Caco-2 (cell line): ENCODE measurements at places on chromosomes 13 and 19. TPM values are rescaled to one million over a fixed set of nuclear protein-coding genes. Genes with fewer than 3 reads are reported as not detected.
A peak's percentile ranks its signal among the peaks of the same experiment; 100 is the strongest.

GRCh38 chr13:29844441-29844840 lies 6.0 kb downstream of the UBL3 start:
- no peak for DNase-seq

GRCh38 chr19:2477141-2477710 lies 1.3 kb downstream of the GADD45B start:
- DNase-seq, result no peak

- no peak for DNase-seq
Observed at GRCh38 chr19:55486043-55486970, 1.3 kb downstream of the NAT14 start.

DNA sequence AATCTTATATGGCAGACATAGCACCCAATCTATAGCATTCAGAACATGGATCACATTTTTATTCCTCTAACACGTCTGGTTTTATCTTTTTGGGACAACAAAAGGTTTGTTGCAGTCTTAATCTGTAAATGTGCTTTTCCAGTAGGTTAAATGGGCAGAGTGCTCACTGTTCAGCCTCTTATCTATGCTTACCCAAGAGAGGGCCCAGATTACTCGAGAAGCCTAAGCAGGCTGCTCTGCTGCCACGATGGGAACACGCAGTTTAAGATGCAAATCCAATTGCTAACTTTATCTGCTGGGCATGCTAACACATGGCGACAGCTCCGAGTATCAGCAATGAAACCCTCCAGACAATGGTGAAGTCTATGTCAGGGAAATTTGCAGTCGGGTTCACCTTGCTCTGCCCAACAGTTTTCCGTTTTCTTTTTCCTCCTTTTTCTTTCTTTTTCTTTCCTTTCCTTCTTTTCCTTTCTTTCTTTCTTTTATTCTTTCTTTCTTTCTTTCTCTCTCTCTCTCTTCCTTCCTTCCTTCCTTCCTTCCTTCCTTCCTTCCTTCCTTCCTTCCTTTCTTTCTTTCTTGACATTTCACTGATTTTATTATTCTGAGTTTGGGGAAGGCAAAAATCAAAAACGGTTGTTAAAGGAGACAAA lies 115.3 kb downstream of the RBM26 start:
- DNase-seq, result no peak

- no peak for DNase-seq
Observed at GRCh38 chr19:4635754-4636116, 3.6 kb upstream of the TNFAIP8L1 start.

- peak; percentile 88 for DNase-seq
Observed at GRCh38 chr19:56142087-56142787, 1.1 kb downstream of the ZNF444 start.

GRCh38 chr19:47681936-47682335 lies 31.3 kb upstream of the EHD2 start:
- DNase-seq, result no peak

- DNase-seq, result no peak
Observed at GRCh38 chr19:38538386-38538785, 79.4 kb downstream of the MAP4K1 start.

GRCh38 chr19:33785795-33786194 lies 10.9 kb upstream of the KCTD15 start:
- no peak for DNase-seq

DNA sequence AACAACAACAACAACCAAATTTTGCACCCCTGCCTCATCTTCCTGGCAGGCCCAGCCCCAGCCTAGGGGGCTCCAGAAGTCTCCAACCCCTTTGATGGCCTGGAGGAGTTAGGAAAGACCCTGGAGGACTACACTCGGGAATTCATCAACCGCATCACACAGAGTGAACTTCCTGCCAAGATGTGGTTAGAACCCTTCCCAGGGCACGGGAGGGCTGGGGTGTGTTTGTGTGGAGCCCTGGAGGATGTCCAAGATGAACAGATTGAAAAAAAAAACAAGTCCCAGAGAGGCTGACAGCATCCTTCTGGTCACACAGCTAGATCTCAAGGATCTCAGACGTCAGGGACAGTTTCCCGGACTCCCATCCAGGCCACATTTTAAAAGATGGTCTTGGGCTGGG lies 13.3 kb downstream of the APOC1 start:
- no peak for DNase-seq

DNA sequence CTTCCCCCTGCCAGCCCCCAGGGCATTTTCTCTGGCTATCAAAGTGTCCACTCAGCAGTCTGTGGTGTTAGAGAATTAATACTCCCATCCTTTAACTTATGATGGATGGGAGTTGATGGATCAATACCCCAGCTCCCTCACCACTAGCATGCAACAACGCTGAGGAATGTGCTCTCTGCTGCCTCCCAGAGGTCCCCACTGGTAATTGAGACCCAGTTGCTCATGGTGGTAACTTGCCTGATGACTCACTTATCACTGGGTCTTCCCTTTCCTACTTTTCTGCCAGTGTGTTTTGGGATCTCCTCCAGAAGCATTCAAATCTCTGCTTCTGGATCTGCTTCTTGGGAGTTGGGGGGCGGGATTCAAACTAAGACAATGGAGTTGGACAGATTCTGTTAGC lies 20.3 kb upstream of the CACNA1A start:
- no peak for DNase-seq

DNA sequence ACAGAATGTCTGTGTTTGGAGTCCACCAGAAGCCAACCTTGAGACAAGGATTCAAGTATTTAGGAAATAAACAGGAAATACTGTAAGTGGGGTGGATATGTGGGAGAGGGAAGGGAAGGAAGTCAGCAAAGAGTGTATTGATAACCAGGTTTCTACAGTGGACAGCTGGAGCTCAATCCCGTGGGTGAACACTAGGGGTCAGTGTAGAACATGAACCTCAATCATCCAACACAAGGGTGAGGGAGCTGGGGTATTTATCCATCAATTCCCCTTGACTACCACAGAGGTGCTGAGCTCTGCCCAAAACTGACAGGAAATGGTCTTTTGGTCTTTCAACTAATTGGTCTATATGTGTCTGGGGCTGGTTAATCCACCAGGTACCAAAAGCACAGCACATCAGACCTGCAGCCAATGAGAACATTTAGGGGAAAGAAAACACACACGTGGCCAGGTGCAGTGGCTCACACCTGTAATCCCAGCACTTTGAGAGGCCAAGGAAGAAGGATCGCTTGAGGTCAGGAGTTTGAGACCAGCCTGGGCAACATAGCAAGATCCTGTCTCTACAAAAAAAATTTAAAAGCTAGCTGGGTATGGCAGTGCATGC lies 5.6 kb upstream of the SYDE1 start:
- DNase-seq, result peak; percentile 48

DNA sequence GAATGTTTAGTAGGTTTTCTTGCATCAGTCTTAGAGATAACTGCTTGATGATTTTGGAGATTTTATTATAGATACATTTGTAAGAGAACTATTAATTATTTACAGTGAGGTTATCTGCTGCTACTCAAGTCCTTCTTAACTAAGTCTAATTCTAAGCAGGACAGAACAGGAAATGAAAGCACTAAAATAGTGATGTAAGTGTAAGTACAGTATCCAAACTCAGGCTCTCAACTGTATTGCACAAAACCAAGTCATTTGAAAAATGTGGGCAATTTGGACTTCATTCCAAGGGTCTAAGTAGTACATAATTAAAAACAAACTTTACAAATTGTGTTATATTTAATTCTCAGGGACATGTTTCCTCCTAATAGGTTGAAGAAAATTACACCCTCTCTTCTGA lies 417.1 kb downstream of the ITGBL1 start:
- DNase-seq, result no peak

- no peak for DNase-seq
Observed at GRCh38 chr13:44040818-44041100, 161.1 kb downstream of the LACC1 start.

GRCh38 chr13:79352107-79352506 lies 53.9 kb downstream of the RBM26 start:
- DNase-seq, result no peak

DNA sequence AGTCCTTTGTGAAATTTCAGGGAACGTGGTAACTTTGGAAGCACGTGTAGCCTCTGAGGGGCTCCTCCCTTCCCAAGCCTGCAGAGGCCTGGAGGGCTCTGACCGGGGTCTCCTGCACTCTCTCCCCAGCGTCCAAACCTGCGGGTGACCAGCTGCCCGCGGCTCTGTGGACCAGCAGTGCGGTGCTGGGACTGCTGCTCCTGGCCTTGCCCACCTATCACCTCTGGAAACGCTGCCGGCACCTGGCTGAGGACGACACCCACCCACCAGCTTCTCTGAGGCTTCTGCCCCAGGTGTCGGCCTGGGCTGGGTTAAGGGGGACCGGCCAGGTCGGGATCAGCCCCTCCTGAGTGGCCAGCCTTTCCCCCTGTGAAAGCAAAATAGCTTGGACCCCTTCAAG lies 2.7 kb upstream of the TPGS1 start:
- no peak for DNase-seq

DNA sequence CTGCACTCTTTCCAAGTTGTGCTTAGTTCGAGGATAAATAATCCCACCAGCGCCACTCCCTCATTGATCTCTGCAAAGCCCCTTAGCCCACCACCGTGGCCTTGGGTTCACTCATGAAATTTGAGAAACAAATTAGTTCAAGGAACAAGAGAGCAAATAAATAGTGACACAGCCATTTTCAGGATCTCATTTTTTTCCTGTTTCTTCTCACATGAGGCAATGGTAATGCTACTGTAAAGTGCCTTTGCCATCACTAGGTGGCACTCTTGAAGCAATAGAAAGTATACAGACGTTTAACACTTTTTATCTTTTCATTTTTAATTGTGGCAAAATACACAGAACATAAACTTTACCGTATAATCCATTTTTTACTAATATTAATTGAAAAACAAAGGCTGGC lies 76.8 kb upstream of the ZNF835 start:
- no peak for DNase-seq

- DNase-seq, result no peak
Observed at GRCh38 chr19:55344444-55344843, 4.8 kb downstream of the KMT5C start.

- DNase-seq, result no peak
Observed at GRCh38 chr13:68128297-68128915, 898.3 kb upstream of the PCDH9 start.

DNA sequence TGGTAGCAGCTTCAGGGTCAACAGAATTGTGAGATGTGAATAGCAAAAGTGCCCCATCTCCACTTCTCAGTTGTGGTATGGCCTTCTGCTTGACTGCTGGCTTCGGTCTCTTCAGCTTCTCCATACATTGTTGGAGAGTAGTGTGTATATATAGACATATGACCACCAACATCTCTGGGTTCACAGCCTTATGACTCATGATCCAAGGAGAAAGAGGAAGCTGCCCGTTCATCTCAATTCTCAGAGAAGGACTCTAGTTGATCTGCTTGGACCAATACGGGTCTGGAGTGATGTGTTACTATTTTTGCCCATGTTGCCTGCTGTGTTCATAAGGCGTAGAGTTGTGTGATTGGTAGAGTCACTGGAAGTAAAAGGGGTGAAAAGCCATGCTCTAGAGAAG lies 3.6 kb upstream of the COMMD6 start:
- no peak for DNase-seq

DNA sequence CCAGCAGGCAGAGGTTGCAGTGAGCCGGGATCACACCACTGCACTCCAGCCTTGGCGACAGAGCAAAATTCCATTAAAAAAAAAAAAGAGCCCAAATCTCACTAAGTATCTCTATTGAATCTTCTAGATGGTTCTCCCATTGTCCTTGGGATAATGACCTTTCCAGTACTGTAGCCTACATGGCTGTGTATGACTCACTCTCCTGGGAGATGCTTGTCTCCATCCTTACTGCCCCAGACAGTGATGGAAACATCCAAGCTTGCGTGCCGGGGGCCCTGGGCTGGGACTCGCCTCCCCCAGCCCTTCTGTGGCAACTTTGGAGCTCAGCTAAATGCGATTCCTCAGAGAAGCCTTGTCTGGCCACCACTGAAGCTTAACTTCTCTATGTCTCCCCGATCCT lies 49.7 kb downstream of the NWD1 start:
- DNase-seq, result no peak

GRCh38 chr19:38499532-38499931 lies 66.0 kb downstream of the RYR1 start:
- no peak for DNase-seq

DNA sequence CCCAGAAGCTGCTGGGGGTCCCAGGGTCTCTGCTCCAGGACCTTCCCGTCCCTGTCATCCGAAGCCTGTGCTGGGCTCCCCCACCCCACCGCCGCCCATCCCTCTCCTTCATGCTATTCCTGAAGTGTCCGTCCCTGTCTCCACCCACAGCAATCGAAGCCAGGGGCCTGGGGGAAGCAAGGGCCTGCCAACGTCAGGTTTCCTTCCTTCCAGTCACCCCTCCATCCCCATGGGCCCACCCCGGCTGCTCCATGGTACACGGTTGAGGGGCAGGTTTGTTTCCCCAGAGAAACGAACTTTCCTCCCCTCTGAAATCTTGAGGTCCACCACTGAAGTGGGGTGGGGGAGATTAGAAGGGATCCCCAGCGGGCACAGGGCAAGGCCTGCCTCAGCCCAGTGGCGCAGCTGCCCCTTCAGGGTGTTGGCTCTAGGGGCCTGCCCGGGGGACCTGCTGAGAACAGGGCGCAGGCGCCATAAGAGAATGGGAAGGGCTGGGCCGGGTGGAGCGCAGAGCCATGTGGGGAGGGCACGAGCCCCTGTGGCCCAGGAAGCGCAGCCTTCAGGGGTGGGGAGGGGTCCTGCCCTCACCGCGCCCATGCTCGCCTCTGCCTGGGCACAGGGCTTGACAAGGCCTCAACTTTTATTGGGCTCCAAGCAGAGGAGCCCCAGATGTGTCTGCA lies 16.1 kb downstream of the CEBPG start:
- DNase-seq, result no peak

Gene CLDND2
- 1.6 TPM in 1 of 2 replicates, not detected in the other for total RNA-seq

Gene EEF1AKMT1
- 8.6 and 9.6 TPM in 2 replicates for total RNA-seq

Gene PSPN
- 2.9 and 3.4 TPM in 2 replicates for total RNA-seq

Gene ITPKC
- 28.5 and 31.2 TPM in 2 replicates for total RNA-seq

Gene ATXN8OS
- not detected in 2 replicates for total RNA-seq

Gene KATNAL1
- total RNA-seq, result 4.0 and 8.1 TPM in 2 replicates

Gene CNFN
- 4.1 and 5.3 TPM in 2 replicates for total RNA-seq

Gene COX6B2
- total RNA-seq, result 0.27 and 0.35 TPM in 2 replicates
